ENCODE measurements at places on chromosomes 3 and 15.

- no peak for DNase-seq
Observed at GRCh38 chr15:40754574-40754882, 526 bp downstream of the RMDN3 start.

GRCh38 chr15:99476413-99477222, 89.2 kb upstream of the MEF2A start:
- no peak for DNase-seq

- no peak for DNase-seq
Observed at GRCh38 chr3:139982404-139982803, 47.4 kb downstream of the CLSTN2 start.

GRCh38 chr3:98968347-98968746, 66.9 kb upstream of the DCBLD2 start:
- no peak for DNase-seq

DNA sequence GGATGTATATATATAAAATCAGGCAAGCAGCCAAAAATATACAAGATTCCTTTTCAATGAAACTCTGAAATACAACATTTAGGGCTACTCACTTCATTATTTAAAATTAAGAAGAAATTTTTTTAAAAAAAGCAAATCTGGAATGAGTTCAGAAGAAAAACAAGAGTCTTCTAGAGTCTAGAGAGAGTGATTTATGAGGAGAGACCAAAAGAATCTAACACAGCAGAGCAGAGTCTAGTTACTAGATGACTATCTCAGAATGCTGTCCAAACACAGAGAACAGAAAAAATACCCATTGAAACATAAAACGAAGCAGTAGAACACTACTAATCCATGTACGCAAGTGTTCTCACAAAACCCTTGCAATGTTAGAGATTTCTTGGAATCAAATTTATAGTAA, 275.2 kb upstream of the CBLB start:
- no peak for DNase-seq

- no peak for DNase-seq
Observed at GRCh38 chr15:80550908-80551260, 144.2 kb upstream of the ABHD17C start.

DNA sequence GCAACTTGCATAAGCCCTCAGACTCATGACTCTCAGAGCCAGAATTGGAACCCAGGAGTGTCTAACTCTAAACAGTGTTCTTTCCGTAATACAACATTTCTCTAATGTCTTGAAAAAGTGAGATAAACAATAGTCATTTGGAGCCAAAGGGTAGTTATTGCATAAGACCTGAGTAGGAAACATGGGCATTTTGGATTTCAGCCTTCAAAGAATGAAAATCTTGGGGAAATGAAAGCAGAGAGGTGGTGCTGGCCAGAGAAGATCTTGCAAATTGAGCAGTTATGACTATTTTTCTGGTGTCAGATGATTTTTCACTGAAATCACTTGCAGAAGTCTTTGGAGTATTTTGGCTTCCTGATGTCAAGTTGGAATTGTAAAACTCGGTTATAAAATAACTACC, 379.4 kb downstream of the DIPK2A start:
- DNase-seq: no peak

DNA sequence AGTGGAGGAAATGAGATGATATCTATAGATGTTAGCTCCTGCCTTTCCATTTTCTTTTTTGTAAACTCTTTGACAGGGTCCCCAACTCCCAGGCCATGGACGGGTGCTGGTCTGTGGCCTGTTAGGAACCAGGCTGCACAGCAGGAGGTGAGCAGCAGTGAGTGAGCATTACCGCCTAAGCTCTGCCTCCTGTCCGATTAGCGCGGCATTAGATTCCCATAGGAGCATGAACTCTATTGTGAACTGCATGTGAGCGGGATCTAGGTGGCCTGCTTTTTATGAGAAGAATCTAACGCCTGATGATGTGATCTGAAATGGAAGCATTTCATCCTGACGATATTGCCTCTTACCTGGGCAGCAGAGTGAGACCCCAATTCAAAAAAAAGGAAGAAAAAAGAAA, 56.8 kb upstream of the CHD2 start:
- DNase-seq: no peak

- DNase-seq: no peak
Observed at GRCh38 chr3:41888368-41889076, 73.4 kb downstream of the ULK4 start.

DNA sequence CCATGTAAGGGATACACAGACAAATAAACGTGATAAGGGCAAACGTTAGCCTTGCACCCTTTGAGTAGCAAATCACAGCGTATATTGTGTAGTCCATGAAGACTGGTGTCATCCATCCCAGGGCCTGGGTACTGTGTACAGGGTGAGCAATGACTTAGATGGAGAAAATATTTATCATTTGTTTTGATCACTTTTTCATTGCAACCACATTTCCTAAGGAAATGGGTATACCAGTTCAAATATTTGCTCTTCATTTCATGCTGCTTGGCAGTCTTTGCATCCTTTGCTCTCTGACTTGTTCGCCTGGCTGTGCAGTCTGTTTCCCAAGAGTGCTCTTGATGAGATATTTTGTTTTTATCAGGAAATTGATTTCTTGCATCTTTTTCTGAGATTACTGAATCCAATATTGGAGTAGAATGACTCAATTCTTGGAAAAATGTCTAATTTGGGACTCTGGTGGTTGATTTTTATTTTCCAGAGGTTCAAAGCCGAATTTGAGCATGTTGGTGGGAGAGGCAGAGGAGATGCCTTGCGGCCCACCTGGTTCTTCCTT, 424.6 kb upstream of the SEMA6D start:
- no peak for DNase-seq

DNA sequence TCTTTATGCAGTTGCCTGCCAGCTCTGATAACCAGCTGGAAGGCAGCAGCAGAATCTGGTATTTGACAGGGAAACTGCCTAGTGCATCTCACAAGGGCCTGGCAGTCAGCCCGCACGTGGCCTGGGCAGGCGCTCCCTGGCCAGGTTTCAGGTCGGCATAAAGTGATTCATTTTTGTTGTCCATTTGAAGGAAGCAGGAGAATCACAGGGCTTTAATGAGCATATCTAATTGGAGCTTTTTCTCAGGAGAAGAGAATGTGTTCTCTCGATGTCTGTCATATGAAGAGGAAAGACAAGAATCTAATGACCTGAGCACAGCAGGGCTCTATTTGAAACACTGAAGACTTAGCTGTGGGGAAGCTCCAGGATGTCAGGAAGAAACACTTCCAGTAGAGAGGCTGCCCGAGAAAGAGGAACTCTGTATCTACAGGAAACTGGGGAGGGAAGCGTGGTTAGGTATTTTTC, 98.8 kb upstream of the MB21D2 start:
- no peak for DNase-seq

GRCh38 chr15:83538682-83539081, 91.5 kb downstream of the SH3GL3 start:
- no peak for DNase-seq

DNA sequence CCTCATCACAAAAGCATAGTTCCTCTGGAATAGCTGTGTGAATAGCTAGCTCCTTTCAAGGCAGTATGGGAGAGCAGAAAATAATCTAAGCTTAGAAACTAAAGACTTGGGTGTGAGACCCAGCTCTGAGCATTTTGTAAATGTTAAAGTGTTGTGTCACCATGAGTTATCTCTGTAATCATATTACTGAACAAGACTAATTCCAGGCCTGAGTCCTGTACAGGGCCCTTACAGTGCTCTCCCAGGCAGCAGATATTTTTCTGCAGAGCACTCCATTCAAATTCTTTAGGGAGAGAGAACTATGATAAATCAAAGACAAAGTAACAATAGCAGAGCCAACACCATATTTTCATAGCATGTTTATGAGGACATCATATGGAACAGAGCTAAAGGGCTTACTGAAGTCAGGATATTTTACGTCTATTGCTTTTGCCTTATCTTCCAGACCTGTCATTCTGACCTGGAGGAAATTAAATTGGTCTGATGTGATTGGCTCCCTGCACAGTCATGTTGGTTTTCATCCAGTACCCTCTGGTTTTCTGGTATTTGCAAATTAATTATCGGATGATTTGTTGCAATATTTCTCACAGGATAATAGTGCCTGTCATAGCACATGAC, 172.6 kb upstream of the PPP2R3A start:
- DNase-seq: no peak

DNA sequence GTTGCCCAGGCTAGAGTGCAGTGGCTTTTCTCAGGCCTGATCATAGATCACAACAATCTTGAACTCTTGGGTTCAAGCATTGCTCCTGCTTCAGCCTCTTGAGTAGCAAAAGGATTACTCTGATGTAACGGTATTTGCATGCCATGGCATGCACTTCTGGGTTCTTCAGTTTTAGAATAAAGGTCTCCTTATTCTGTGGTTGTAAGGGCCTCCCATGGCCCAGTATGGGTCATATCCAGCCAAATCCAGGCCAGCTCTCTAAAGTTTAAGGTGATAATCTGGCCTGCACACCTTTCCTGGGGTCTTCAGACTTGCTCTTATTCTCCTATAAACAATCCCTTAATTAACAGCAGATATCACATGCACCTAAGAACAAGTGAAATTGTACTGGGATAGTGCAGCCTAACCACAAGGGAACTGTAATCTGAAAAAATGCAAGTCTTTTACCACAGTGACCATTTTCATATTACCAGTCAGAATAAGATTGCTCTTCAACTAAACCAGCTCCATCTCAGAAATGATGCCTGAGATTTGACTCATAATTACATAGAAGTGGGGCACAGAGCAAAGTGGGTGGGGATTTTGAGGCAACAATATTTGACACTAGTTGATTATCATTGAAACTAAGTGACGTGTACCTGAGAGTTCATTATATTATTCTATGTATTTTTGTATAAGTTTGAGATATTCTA, 25.4 kb downstream of the COMMD2 start:
- no peak for DNase-seq

- no peak for DNase-seq
Observed at GRCh38 chr3:69182588-69183316, 60.4 kb upstream of the LMOD3 start.

DNA sequence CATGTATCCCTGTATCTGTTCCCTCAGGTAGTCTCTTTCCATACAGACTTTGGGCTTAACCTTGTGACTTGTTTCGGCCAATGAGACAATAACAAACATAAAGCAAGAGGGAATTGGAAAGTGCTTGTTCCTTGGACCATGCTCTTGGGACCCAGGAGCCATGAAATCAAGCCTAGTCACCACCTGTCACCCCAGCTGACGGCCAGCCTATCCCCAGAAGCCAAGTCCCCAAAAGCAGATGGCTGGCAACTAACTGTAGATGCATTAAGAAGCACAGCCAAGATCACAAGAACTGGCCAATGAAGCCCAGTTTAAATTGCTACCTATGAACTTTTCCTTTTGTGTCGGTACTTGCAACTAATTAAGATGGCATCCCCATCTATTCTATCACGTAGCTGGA, 822.0 kb downstream of the CADM2 start:
- no peak for DNase-seq

DNA sequence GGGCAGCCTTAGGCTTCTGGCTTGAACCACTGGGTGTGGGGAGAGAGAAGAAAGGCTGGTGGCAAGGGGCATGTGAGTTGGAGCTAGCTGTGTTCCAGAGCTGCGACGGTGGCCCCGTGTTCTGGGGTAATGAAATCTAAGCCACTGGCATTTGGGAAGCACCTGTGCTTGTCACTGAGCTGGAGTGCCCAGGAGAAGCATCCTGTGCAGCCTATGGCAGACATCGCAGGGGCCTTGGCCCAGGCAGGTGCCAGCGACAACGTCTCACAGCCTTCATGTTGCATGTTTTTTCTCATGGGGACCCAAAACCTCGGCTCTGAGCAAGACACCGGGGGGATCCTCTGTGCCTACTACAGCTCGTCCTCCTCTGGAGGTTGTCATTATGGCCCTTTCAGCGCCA, 91.1 kb upstream of the PLXNA1 start:
- no peak for DNase-seq

DNA sequence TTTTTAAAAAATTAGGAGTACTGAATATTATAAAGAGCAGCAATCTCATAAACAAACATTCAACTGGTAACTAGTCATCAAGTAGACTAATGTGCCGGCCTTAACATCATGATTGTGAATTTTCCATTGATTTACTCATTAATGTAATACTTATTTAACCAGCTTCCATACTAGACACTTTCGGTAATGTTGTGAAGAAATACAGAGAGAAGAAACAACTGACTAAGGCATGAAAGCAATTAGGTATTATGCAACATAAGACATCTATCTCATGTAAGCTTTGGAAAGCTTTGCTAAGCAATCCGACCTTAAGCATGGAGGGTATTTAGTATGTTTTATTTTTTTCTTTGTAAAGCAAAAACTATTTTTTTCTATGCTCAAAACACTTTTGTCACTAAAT, 108.0 kb downstream of the IL1RAP start:
- DNase-seq: no peak

- no peak for DNase-seq
Observed at GRCh38 chr3:25843332-25843731, 53.4 kb downstream of the OXSM start.

- DNase-seq: no peak
Observed at GRCh38 chr15:48802257-48802656, 8.6 kb downstream of the CEP152 start.

GRCh38 chr3:43104660-43105595, 951 bp downstream of the POMGNT2 start:
- DNase-seq: no peak

DNA sequence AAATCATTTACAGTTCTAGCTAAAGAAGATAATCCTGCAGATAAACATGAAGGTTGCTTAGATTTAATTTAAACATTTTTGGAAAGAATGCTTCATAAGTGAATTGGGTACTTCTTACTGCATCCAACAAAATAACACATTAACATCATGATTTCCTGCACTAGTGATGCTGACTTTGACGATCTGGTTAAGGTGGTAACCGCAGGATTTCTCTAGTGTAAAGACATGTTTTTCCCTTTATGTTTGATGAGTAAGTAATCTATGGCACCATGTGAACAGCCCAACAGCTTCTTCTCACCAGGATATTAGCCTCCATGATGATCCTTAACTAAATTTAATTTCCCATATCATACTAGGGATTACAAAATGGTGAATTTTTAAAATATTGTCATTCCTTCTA, 14.1 kb downstream of the SPPL2A start:
- no peak for DNase-seq

DNA sequence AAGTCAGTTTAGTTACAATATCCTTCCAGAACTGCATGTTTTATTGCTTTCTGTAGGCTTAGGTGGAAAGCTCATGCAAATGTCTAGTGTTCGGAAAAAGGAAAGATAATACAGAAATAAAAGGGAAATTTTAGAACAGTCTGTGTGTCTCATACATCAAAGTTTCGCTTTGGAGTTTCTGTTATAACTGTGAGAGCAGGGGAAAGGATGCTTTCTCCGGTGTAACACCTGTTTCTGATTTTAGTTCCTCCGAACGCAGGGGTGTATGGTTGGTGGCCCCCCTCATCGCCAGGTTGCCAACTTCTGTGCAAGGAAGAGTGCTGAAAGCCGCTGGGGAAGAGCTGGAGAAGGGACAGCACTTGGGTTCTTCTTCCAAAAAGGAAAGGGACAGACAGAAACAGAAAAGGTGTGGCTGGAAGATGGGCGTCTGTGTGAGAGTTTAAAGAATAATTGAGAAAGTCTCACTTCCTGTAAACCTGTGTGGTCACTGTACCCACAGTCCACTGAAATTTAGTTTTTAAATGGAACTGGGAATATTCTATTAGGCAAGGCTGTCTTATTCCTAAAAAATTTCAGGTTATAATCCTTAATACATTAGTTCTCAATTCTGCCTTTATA, 6.7 kb downstream of the P2RY12 start:
- no peak for DNase-seq

Data from activated CD4-positive, alpha-beta T cell treated with anti-CD3 and anti-CD28 coated beads for 24 hours (primary cell).